ENCODE measurements at places on chromosomes 11 and 22.

DNA sequence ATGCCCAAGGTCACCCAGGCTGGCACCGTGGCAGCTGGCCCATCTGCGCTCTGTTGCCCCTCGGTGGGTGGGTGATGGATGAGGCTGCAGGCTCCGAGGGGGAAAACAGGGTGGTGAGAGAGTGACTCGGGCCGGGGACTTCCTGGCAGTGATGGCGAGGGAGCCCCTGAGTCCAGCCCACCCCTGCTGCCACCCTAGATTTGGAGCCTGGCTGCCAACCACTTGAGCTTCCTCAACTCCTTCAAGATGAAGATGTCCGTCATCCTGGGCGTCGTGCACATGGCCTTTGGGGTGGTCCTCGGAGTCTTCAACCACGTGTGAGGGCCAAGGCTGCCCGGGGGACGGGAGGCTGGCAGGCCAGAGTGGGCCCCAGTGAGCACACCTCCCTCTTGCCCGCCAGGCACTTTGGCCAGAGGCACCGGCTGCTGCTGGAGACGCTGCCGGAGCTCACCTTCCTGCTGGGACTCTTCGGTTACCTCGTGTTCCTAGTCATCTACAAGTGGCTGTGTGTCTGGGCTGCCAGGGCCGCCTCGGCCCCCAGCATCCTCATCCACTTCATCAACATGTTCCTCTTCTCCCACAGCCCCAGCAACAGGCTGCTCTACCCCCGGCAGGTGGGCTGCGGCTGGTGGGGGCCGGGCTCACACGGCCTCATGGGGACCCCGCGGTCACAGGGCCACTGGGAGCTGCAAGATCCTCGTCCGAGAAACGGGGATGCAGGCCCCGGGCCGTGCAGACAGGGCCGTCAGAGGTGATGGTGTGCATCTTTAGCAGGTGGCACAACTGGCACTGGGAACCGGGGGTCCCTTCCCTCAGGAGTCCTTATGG, 10.1 kb downstream of the TCIRG1 start:
- no peak for DNase-seq

DNA sequence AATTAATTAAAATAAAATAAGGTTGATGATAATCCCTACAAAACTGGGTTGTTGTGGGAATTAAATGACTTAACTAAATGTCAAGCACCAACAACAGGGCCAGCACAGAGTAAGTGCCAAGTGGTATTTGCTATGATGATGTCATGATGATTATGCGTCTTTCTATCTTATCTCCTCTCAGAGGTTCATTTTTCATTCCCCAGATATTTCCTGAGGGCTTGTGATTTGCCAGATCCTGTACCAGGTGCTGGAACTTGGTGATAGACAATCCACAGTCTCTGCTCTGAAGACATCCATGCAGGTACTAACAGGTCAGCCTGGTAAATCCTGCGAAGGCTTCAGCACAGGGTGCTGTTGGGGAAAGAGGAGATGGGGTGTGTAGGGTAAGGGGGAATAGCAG, 8.1 kb upstream of the MYH9 start:
- DNase-seq: no peak

DNA sequence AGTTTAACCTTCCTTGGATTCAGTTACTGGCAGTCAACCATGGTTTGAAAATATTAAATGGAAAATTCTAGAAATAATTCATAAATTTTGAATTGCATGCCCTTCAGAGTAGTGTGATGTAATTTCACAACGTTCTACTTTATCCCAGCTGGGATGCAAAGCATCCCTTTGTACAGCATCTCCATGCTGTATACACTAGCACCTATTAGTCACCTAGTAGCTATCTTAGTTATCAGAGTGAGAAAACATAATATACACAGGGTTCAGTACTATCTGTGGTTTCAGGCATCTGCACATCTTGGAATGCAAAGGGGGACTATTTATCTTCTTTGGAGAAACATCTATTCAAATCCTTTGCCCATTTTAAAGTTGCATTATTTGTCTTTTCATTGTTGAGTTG, 30.8 kb downstream of the CBL start:
- DNase-seq: no peak

GRCh38 chr11:125569915-125570621, 791 bp downstream of the EI24 start:
- DNase-seq: peak; percentile 7

DNA sequence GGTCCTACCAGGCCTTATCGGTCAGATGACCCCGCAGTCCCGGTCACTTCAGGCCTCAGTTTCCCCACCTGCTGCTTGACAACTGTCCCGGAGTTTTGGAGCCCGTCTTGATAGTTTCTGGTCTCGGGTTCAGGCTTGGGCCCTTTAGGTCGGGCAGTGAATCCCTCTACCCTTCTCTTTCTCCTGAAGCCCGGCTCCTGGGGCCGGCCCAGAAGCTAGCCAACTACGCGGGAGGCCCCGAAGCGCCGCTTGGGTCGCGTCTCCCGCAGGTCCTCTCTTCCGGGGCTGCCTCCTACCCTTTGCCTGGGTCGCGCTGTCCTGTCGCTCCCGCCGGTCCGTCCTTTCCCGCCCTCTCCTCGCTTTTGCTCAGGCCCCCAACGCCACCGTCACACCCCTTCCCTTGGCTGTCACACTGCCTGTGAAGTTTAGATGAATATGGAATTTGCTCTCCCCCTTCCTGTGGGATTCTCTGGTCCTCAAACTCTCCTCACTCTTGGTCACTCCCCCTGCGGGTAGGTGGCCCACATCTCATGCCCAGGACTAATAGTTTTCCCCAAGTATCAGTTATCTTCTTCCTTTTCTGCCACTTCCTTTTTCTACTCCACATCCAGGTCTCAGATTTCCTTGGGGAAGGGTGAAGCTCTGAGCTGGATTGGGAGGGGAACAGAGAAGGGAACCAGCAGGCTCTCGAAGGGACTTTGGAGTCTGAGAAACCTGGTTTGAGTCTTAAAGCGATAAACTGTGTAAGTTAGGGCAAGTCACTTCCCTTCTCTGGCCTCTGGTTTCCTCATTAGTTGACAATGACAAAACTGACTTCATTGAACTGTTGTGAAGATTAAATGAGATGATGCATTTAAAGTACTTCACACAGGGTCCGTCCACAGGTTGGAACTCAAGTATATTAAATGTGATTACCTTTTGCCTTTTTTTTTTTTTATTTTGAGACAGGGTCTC, 790 bp downstream of the RAB1B start:
- DNase-seq: no peak

DNA sequence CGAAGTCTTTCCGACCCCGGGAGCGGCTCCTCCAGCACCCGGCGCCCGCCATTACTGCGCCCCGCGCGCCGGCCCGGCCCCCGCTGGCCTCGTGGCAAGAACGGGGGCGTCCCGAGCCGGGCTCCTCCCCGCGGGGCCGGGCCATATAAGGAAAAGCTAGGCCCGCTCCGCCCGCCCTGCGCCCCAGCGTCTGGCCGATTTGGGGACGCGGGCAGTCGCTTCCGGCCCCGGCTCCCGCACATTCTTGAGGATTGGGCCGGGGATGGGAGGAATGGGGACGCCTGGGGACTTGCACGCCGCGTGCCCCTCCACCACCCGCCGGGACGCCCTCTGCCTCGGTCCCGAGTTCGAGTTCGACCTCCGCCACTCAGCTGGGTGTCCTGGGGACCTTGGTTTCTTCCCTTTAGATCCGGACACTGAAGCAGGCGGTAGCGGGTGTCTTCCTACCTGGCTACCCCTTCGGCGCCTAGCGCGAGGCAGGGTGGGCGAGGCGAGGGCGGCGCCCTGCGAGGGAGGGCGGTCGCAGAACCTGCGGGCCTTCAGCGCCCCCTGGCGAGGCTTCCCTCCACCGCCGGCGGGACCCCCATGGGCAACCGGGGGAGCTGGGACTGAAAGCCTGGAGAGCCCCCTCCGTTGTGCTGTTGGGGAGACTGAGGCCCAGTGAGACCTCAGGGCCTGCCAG, 3.8 kb downstream of the SMTN start:
- peak; percentile 75 for DNase-seq
